ENCODE measurements at places on chromosomes 6 and 20. TPM values are rescaled to one million over a fixed set of nuclear protein-coding genes. Genes with fewer than 3 reads are reported as not detected.

The MLN gene
- polyA plus RNA-seq: 0.86 TPM

The TINAG gene
- 0.26 TPM for polyA plus RNA-seq

The OPN5 gene
- not detected for polyA plus RNA-seq

The TRDN gene
- polyA plus RNA-seq: 0.39 TPM

DNA sequence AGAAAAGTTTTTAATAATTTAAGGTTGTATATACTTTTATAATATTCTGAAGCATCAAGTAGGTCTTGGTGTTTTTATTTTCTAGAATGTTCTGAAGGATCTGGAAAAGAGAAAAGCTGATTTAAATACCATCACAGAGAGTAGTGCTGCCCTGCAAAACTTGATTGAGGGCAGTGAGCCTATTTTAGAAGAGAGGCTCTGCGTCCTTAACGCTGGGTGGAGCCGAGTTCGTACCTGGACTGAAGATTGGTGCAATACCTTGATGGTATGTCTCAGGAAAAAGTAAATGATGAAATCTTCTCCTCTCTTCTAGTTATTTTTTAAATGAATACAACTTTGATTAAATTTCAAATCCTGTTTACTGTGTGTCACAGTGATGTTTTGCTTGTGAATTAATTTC lies 225.7 kb downstream of the UTRN start:
- no peak overlapping the region for H3K27ac ChIP-seq
- no peaks in the 10 kb centered on the region for H3K27me3 ChIP-seq
- no peaks in the 10 kb centered on the region for H3K4me1 ChIP-seq
- no peaks in the 10 kb centered on the region for H3K36me3 ChIP-seq
- H3K4me3 ChIP-seq: no peak overlapping the region

DNA sequence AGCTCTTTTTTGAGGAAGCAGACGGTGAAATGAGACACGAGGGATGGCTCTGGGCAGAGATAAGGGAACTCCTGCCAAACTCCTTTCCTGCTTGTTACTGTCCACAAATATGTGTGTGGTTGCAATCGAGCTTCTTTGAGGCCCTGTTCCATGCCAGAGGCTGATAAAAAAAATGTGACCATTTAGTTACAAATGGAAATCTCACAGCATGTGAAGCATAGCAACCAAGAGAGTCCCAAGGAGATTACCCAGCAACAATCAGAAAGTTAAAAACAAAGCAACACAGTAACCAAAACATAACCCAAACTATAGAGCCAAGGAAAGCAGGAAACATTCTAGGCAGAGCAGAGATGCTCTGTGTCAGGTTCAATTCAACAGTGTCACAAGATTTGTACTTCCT lies 35.4 kb upstream of the HMGN3 start:
- H3K27ac ChIP-seq: peak overlapping the region; percentile 47
- peak; percentile 49 for DNase-seq
- peaks cover 2% of the 10 kb centered on the region for H3K4me1 ChIP-seq
- H3K36me3 ChIP-seq: no peaks in the 10 kb centered on the region

DNA sequence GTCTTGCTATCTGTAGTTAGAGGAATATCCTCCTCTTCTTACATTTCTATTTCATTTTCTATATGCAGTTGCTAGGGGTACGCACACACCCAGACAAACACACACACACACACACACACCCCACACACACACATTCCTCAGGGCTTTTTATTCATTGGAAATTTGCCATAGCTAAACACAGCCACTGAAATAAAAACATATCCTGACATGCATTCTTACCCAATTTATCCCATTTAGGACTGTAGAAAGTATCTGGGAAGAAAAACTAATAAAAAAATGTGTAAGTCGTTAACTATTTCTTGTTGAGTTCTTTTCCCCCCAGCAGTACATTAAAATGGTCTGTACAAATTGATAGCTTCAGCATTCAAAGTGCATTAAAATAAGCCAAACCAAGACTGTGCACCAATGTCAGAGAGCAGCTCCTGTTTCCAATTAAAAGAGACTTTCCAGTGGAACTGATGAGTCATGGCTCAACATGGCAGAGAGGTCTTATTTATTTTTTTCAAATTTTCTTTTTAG lies 357.9 kb upstream of the AGPAT4 start:
- DNase-seq: no peak
- H3K27ac ChIP-seq: no peak overlapping the region
- H3K4me3 ChIP-seq: no peak overlapping the region
- no peaks in the 10 kb centered on the region for H3K4me1 ChIP-seq
- H3K27me3 ChIP-seq: no peaks in the 10 kb centered on the region

DNA sequence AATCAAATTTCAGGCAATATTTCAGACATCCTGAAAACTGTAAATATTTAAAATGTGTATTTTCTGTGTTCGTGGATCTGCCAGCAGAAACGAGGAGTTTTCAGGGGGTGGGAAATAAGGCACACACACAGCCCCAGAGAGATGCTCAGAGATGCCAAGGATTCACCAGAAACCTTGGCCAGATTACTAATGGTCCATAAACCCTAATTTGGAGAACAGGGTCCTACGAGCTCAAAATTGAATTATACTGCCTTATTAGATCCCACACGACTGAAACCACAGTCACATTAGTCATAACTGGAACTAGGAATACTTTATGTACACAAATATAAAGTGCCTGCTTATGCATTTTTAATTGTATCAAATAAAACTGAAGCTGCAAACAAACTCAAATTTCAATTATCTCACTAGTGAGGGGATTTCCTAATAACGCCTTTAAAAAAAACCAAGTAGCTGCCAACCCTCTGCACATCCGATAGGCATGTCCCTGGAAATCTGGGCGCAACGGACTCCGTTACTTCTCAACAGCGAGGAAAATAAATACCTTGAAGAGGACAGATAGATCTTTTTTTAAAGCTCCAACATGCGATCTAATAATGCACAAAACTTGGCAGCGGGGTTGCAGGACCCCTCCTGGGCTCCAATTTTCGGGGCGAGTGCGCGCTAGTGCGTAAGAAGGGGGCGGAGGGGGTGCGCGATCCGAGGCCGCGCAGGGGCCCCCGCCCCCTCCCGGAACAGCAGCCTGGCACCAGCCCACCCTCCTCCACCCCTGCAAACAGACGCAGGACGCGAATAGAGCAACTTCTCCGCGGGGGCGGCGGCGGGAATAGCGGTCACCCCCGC lies 897 bp downstream of the CHD6 start:
- no peaks in the 10 kb centered on the region for H3K36me3 ChIP-seq
- peak; percentile 58 for DNase-seq
- H3K27ac ChIP-seq: peak overlapping the region; percentile 69
- H3K4me3 ChIP-seq: peak overlapping the region; percentile 93

GRCh38 chr20:57034001-57034400 lies 232.4 kb downstream of the BMP7 start:
- peaks cover 5% of the 10 kb centered on the region for H3K27me3 ChIP-seq
- H3K4me3 ChIP-seq: no peak overlapping the region
- H3K27ac ChIP-seq: no peak overlapping the region
- H3K36me3 ChIP-seq: no peaks in the 10 kb centered on the region

DNA sequence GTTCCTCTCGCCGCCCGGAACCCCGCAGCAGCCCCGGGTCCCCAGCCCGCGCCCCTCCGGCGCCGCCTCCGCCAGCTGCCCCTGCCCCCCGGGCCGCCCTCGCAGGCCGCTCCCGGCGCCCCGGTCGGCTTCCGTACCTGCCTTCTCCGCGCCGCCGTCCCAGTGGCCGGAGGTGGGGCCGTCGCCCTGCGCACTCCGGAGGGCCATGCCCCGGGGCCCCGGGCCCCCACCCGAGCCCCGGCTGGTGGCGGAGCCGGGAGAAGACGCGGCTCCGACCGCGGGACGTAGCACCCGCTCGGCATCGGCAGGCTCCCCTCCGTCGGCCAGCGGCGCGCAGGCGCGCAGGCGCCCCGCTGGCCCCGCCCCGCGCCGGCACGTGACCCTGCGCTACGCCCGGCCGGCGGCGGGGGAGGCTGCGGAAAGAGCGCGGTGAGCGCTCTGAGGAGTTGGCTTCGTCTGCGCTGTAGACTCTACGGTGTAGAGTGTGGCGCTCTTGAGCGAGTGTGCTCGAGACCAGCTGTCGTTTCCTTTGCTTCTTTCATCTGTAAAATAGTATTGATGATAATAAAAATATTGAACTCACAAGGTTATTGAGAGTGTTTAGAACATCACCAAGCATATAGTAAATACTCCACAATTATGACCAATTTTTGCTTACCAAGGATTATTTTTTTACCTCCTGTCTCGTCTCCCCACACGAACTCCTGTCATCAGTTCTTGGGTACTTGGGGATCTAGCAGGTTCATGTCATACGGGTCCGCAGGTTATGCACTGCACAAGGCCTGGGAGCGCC lies at the start of gene TBC1D20:
Gene TBC1D20, minus strand, starts transcription at position 335 of the 793 bp plus-strand sequence. Its CDS starts 128 bp downstream, at position 207.
- peak; percentile 95 for DNase-seq
- H3K4me1 ChIP-seq: peaks cover 16% of the 10 kb centered on the region
- no peaks in the 10 kb centered on the region for H3K36me3 ChIP-seq
- peak within 1 kb of the TSS; percentile 92 for H3K4me3 ChIP-seq
- H3K27me3 ChIP-seq: no peaks in the 10 kb centered on the region

GRCh38 chr20:34213213-34213612 lies 28.0 kb upstream of the ASIP start:
- no peak overlapping the region for H3K4me3 ChIP-seq
- H3K27me3 ChIP-seq: no peaks in the 10 kb centered on the region
- no peak overlapping the region for H3K27ac ChIP-seq
- peaks cover 5% of the 10 kb centered on the region for H3K4me1 ChIP-seq
- DNase-seq: no peak
- no peaks in the 10 kb centered on the region for H3K36me3 ChIP-seq

GRCh38 chr20:51906679-51907078 lies 104.4 kb upstream of the SALL4 start:
- H3K4me3 ChIP-seq: no peak overlapping the region
- H3K36me3 ChIP-seq: no peaks in the 10 kb centered on the region
- no peak for DNase-seq
- no peaks in the 10 kb centered on the region for H3K27me3 ChIP-seq
- H3K4me1 ChIP-seq: peaks cover 16% of the 10 kb centered on the region

DNA sequence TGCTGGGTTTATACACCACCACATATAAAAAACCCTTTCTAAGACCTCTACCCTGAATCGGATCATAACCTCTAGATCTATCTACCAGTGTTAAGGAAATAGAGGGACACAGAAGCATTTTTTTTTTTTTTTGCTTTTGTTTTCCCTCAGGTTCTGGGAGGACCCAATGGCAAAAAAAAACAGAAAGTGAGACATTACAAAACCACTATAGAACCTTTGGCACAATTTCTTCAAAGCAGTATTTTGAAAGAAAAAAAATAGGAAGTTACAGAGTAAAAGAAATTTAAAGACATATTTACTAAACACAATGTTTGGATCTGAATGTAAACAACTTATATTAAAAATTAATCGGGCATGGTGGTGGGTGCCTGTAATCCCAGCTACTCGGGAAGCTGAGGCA lies 1258.7 kb upstream of the GJE1 start:
- no peak overlapping the region for H3K4me3 ChIP-seq
- DNase-seq: no peak
- no peaks in the 10 kb centered on the region for H3K36me3 ChIP-seq
- no peaks in the 10 kb centered on the region for H3K4me1 ChIP-seq

DNA sequence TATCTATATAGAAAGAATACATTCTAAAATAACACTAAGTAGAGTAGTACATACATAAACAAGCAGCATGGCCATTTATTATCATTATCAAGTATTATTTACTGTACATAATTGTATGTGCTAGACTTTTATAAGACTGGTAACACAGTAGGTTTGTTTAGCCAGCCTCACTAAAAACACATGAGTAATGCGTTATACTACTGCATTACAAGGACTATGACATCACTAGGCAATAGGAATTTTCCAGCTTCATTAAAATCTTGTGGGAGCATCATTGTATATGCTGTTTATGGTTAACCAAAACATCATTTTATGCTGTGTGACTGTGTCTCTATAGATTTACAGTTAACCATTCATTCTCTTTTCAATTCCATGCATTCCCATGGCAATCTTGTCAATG lies 131.7 kb upstream of the HDGFL1 start:
- no peak overlapping the region for H3K4me3 ChIP-seq
- H3K27me3 ChIP-seq: no peaks in the 10 kb centered on the region
- no peak for DNase-seq
- H3K36me3 ChIP-seq: no peaks in the 10 kb centered on the region

GRCh38 chr20:53316206-53316937 lies 277.3 kb downstream of the ZNF217 start:
- no peaks in the 10 kb centered on the region for H3K36me3 ChIP-seq
- H3K4me3 ChIP-seq: no peak overlapping the region
- no peaks in the 10 kb centered on the region for H3K4me1 ChIP-seq
- no peak for DNase-seq
- H3K27me3 ChIP-seq: no peaks in the 10 kb centered on the region

GRCh38 chr6:56387621-56388414 lies 140.4 kb upstream of the COL21A1 start:
- peak; percentile 74 for DNase-seq
- H3K4me1 ChIP-seq: peaks cover 21% of the 10 kb centered on the region
- H3K4me3 ChIP-seq: no peak overlapping the region
- H3K36me3 ChIP-seq: no peaks in the 10 kb centered on the region

DNA sequence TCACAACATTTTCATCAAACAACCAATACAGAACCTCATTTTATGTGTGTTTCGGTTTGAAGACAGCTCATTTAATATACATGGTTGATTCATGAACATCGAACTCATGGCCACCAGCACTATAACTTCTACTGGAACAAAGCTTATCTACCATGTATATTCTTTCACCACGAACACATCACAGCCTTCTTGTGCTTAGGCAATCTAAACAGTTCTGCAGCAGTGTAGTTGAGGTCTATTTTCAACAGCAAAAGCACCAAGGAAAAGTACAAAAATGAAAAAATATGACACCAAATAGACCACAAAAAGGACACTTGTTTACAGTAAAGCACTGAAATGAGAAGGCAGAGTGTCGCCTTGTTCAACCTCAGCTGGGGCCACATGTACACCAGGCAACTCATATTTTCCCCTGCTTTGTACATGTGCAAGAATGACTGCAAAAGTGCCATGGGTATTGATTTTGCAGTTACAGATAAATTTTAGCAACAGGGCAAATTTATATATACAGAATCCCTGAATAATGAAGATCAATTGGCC lies 25.8 kb upstream of the KCNK5 start:
- H3K4me3 ChIP-seq: no peak overlapping the region
- no peak overlapping the region for H3K27ac ChIP-seq
- no peaks in the 10 kb centered on the region for H3K36me3 ChIP-seq
- H3K4me1 ChIP-seq: no peaks in the 10 kb centered on the region

- H3K36me3 ChIP-seq: no peaks in the 10 kb centered on the region
- H3K4me3 ChIP-seq: no peak overlapping the region
- no peak overlapping the region for H3K27ac ChIP-seq
- no peaks in the 10 kb centered on the region for H3K4me1 ChIP-seq
- no peaks in the 10 kb centered on the region for H3K27me3 ChIP-seq
Observed at GRCh38 chr6:123276546-123276980, 280.5 kb downstream of the CLVS2 start.
